ENCODE measurements at places on chromosomes 4 and X. TPM values are rescaled to one million over a fixed set of nuclear protein-coding genes. Genes with fewer than 3 reads are reported as not detected.

RAB40AL gene
- 0.19 TPM for polyA plus RNA-seq

APELA gene
- 0.38 TPM for polyA plus RNA-seq

RAI2 gene
- 8.2 TPM for polyA plus RNA-seq

TMEM154 gene
- polyA plus RNA-seq: 6.2 TPM

TKTL2 gene
- not detected for polyA plus RNA-seq

BMP3 gene
- polyA plus RNA-seq: 0.82 TPM

DCHS2 gene
- polyA plus RNA-seq: 6.9 TPM

GLRA3 gene
- polyA plus RNA-seq: not detected

DKK2 gene
- polyA plus RNA-seq: 17.2 TPM

KLF8 gene
- 5.5 TPM for polyA plus RNA-seq

MSANTD1 gene
- polyA plus RNA-seq: 0.28 TPM

KIAA1210 gene
- 0.17 TPM for polyA plus RNA-seq

HSFX1 gene
- 0.98 TPM for polyA plus RNA-seq

AMTN gene
- not detected for polyA plus RNA-seq

FGA gene
- not detected for polyA plus RNA-seq

CYTL1 gene
- polyA plus RNA-seq: 23.8 TPM

STOX2 gene
- 7.1 TPM for polyA plus RNA-seq

PLA2G12A gene
- polyA plus RNA-seq: 28.4 TPM

DNA sequence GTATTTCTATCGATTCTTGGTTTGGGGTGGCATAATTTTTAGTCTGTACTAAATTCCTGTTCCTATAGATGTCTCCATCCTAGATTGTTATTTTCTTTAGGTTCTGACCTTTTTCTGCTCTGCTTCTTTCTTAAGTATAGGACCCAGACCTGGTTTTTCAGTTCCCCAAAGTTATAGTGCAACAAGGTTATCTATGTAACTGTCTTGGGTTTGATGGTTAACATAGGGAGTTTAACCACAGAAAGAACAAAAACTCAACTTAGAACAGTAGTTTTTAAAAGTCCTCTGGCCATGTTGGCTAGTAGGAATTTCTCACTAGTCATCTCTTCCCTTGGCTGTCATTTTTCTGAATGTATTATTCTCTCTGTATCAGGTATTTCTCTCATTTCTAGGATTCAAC is 38.8 kb upstream of the MAD2L1 start:
- no peak for DNase-seq

GRCh38 chr4:26377328-26378311 is 56.8 kb downstream of the RBPJ start:
- DNase-seq: no peak

- DNase-seq: no peak
Measured at GRCh38 chrX:150813922-150814321, 84.5 kb downstream of the CD99L2 start.

DNA sequence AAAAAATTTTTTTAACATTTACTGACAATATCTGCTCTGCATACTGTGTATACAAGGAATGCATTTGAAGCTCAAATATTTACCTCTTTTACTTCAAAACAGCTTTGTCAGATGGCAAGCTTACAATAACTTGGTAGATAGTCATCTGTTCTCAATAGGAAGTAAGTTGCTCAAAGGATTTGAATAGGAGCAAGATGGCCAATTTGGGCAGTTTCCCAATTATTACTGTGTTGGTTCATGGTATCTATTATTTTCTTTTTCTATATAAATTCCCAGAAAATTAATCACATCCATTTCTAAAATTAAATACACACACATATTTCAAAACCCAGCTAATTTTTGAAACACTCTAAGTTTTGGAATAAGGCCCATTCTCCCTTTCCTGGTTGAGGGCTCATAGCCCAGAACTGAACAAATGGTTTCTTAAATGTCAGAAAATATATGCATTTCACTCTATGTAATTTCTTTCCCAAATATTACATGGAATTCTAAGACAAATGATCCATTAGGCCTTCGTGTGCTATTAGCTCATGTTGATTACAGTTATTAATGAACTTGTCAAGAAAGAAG is 60.2 kb upstream of the BLTP1 start:
- no peak for DNase-seq

GRCh38 chrX:28639451-28639850 is 52.2 kb downstream of the IL1RAPL1 start:
- peak; percentile 14 for DNase-seq

- DNase-seq: no peak
Measured at GRCh38 chrX:56804867-56805266, 75.8 kb downstream of the NBDY start.

DNA sequence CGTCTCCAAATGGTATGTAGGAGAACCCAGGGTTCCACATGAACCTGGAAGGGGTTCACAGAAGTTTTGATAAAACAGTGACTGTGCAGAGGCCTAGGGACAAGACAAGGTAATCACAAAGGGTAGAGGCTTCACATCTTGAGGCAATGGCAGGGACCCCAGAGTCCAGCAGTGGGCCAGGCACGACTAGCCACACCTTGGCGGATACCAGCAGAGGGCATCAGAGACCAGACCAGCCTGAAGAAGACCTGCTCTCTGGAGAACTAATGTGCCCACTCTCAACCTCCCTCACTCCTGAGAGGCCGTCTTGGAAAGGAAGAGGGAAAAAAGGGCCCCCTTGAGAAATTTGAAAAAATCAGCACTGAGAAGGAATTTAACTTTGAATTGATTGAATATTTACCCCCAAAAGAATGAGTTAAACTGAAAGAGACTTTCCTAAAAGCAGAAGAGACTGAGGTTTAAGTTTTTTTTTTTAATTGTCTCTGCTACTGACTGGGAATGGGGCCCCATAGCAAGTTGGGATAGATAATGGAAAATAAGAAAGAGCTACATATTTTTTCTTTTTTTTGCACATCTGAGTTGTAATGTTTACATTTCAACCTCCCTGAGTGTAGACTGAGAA is 243.8 kb upstream of the JADE1 start:
- DNase-seq: no peak

- DNase-seq: no peak
Measured at GRCh38 chr4:11634283-11634682, 205.6 kb upstream of the HS3ST1 start.

GRCh38 chr4:26893491-26893890 is 32.9 kb downstream of the STIM2 start:
- no peak for DNase-seq

GRCh38 chrX:97026406-97026805 is 142.7 kb downstream of the RPA4 start:
- DNase-seq: no peak

DNA sequence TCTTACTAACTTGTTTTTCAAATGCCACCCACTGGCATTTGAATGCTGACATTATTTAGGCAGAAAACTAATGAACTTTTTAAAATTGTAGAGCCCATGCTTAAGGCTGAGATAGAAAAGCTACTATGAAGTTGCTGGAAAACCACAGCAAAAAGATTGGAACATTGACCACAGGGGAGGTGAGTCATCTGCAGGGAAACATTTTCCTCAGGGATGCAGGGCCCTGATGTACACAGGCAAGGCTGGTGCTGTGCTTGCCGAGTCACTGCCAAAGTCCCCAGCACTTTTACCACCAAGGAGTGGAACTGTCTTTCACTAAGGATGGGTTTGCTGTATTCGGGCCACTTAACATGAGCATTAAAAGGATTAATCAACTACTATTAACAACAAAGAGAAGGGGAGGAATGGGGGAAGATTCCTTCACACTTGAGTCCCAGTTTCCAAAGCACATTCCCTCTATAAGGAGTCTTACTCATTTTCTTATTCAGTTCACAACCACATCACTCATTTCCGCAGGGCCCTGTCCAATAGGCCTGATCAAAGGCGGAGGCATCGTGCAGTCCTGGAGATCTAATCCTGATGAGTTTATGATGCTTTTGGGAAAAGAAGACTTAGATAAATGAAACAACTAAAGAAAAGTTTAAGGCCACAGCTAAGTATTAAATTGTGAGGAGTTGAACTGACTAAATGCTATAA is 202.9 kb upstream of the NPY2R start:
- no peak for DNase-seq

DNA sequence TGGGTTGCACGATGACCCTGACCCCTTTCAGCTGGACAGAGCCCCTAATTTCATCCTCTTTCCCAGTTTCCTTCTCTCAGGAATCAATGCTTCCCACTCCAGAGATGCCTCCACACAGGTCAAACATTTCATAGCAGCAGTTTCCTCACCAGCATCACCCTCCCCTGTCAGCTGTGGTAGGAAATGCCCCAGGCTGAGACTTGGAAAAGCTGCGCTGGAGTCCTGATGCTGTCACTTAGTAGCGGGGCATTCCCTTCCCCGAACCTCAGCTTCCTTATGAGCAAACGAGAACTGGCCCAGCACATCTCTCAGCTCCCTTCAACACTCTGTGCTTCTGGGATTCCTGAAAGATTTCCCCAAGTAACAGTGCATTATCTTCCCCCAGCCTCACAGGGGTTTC is 2.7 kb downstream of the GJB1 start:
- no peak for DNase-seq

- DNase-seq: peak; percentile 73
Measured at GRCh38 chr4:2792711-2793585, at the start of gene SH3BP2. TSS of gene SH3BP2 (plus strand) at chr4:2793085. CDS start at chr4:2820618, 27,533 bp downstream.

DNA sequence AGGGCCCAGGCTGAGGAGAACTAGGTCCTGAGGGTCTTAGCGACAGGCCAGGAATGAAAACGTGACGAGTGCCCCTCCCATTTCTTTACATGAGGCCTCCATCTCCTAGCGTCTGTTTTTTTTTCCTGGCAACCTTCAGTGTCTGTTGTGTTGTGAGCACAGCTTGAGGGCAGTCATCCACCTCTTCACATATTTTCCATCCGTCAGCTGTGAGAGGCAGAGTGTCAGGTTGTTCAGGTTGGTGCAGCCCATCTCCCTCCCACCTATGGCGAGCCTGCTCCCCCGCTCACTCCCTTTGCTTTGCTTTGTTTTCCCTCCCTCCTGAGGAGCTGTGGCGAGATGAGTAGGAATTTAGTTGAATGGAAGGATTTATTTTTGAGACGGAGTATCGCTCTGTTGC is 51.7 kb upstream of the CHRNA9 start:
- DNase-seq: no peak

GRCh38 chr4:99536271-99536670 is 25.4 kb downstream of the C4orf17 start:
- DNase-seq: peak; percentile 14

GRCh38 chrX:140507982-140508305 is 3.1 kb upstream of the SOX3 start:
- peak; percentile 17 for DNase-seq

DNA sequence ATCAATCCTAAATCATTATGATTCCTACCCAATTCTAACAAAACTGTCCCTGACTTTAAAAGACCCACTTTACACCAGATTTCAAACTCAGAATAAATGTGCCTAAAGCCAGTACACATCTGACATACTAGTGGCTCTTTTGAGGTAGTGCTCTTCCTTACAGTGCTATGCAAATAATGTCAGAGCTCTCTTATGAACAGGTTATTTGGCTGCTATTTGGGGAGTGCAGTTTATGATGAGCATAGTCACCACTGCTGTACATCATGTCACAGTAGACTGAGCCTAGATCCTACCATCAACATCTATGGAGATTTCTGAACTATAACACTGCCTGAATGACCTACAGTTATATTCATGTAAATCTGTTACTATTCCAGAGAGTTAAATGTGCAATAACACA is 50.4 kb upstream of the PAGE5 start:
- no peak for DNase-seq

GRCh38 chr4:169254546-169254983 is 16.2 kb downstream of the SH3RF1 start:
- DNase-seq: no peak

DNA sequence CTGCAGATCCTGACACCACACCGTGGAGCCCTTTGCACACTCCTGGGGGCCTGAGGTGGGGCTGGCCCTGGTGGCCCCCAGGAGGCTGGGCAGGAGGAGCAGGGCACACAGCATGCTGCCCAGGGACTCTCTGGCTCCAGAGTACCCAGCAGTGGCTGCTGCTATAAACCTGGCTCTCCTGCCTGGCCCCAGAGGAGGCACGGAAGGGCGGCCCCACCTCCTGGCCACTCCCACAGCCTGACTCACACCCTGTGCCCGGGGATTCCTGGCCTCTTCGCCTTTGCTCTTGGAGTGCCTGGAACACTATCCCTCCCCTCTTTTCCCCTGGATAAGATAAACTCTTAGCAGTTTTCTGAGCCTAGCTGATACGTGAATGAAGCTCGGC is at the start of gene PSAPL1:
PSAPL1 (minus strand) TSS at position 165 of the 385 bp plus-strand sequence; CDS start at position 114, 51 bp downstream.
- DNase-seq: no peak

GRCh38 chrX:15465347-15465746 is 27.8 kb downstream of the PIR start:
- DNase-seq: peak; percentile 6

- no peak for DNase-seq
Measured at GRCh38 chr4:182496408-182496807, 253.2 kb downstream of the TENM3 start.

GRCh38 chr4:27288496-27288895 is 427.9 kb downstream of the STIM2 start:
- no peak for DNase-seq

- DNase-seq: no peak
Measured at GRCh38 chr4:27381815-27382214, 521.2 kb downstream of the STIM2 start.

GRCh38 chrX:68665502-68665901 is 18.0 kb downstream of the STARD8 start:
- DNase-seq: no peak

DNA sequence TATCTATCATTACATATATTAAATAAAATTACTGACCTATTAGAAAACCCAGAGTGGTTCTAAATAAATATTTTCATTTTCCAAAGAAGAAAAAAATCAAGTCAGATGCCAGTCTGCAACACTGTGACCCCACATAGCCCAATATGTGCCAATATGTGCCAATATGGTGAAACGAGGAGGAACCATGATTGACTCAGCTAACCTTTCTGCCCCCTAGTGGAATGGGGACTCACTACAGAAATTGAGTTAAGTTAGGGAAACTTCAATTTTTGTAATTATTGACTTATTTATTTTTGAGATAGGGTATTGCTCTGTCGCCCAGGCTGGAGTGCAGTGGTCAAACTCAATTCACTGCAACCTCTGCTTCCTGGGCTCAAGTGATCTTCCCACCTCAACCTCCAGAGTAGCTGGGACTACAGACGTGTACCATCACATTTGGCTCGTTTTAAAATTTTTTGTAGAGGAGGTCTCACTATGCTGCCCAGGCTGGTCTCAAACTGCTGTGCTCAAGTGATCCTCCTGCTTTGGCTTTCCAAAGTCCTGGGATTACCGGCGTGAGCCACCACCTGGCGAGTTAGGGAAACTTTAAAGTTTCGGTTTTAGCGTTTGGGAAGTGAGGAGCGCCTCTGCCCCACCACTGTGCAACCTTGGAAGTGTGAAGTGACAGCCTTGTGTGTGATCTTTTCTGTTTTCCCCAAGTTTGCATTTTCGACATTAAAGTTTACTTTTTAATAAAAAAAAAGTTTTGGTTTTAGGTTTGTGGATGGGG is 116.8 kb upstream of the SHISA3 start:
- DNase-seq: no peak

DNA sequence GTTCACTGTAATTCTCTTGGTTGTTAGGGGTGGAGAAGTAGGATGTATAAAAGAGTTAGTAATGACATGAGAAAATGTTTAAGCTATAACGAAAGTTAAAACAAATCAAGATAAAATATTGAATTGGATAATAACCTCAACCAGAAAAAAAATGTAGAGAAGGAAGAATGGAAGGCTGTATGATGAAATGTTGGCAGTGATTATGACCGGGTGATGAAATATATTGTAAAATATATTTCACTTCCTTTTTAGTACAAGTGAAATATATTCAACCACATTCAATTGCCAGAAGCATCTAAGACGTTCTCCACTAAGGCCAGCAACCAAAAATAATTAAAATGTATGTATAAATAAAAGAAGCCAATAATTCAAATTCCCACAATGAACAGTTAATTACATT is 309.3 kb upstream of the FGF13 start:
- DNase-seq: no peak

GRCh38 chrX:23904096-23904495 is 3.6 kb downstream of the APOO start:
- DNase-seq: no peak

GRCh38 chr4:1401409-1402020 is 4.7 kb downstream of the NKX1-1 start:
- DNase-seq: no peak

Data from muscle of back (tissue), 13 donors.